ENCODE measurements at places on chromosomes 6 and 20.

DNA sequence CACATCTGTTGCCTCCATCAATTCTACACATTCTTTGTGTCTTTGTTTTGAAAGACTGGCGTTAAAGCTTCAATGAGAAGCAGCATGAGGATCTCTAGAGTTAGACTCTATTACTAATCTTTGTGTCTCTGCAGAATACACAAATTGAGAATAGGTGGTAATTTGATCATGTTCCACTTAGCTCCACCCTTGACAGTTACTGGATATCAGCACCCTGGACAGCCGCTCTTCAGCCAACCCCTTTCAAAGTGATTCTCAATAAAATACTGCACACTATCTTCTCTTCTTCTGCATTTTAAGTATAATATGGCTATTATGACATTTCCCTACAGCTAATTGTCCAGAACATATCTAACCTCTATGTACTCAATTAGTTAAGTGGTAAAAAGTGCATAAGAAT, 54.3 kb upstream of the CNR1 start:
- DNase-seq = no peak

- DNase-seq = no peak
These were observed 70.8 kb downstream of the EYA2 start for GRCh38 chr20:46965477-46965876.

GRCh38 chr6:106866875-106867658, 107.5 kb downstream of the CD24 start:
- DNase-seq = no peak

DNA sequence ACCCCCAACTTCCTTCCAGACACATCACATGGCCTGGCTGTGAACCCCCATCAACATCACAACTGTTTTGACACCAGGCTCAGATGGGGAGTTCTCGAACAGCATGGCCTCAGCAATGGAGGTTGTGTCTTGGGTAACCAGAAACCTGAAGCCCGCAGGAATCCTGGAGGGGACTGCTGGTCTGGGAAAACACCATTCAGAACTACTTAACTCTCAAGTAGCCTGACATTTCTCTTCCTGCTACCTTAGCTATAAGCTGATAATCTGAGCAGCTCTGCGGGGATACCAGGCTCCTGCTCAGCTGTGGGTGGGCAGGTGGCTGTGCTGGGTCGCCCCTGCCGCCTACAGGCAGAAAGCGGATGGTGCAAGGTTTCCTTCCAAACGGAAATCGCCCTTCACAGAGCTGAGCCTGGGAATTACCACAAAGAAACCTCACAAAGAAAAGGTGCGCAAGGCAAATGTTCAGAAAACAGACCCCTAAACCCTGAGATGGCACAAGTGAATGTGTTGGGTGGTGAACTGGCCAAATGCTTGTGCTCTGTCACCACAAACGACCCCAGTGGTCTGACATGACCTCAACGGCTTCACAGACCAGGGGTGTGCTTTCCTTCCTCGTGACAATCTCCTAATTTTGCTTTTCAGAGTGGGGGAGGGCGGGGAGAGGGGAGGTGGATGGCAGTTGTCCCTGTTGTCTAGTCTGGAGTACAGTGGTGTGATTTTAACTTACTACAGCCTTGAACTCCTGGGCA, 29.5 kb downstream of the SNX5 start:
- DNase-seq = peak; percentile 79

DNA sequence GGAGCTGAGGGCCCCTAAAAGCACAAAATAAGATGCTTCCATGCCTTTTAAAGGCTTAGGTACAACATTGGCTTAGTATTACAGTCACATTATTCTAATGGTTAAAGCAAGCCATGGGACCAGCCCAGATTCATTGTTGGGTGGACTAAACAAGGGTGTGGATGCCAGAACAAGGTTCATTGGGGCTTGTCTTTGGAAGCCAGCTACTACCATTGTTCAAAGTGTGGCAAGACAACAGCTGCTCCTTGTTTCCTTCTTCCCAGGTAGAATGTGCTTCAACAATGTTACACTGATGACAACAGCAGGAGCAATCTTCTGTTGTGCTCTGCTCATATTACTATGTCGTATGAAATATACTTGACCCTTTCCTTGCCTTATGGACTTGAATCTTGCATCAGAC, 261.5 kb downstream of the TBC1D7 start:
- no peak for DNase-seq

Measured in inflammatory macrophage (primary cell).